Stimulated activated effector memory CD8-positive, alpha-beta T cell treated with anti-CD3 and anti-CD28 coated beads, Interleukin-12 subunit alpha, Interleukin-12 subunit beta, amount 100 ng/mL, for 72 hours (primary cell): ENCODE measurements at places on chromosomes 5 and 9.

DNA sequence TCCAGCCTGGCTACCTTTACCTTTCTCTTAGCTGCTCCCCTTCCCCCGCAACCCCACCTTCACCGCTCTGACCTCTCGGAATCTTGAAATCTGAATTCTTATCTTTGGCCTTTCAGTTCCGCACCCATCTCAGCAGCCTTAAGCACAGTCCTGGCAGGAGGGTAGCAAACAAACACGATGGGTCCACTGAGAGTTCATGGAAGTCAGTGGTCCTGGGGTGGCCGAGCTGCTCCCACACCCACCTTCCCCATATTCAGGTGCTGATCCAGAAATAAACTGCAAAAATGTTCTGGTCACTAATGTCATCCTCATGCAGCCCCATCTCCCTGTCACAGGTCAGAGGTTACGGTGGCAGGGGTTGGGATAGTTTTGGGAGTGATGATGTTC is 59.6 kb upstream of the TBC1D2 start:
- DNase-seq = no peak

DNA sequence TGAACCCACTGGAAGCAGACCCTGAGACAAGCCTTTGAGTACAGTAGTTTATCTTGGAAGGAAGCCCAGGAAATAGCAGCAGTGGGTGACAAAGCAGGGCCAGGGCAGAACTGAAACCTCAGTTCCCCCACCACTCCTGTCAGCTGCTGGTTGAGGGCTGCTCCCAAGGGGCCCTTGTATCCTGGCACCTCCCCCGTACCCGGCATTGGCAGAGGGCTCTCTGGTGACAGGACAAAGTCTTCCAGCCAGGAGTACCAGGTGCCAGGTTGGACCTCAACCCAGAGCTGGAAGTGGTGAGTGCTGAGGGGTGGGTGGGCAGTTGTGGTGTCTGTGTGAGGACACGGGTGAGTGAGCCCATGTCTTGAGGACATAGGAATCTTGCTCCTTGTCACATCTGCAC is 123.3 kb downstream of the PHF2 start:
- DNase-seq = peak; percentile 26

GRCh38 chr5:74013222-74013621 is 387.2 kb downstream of the ARHGEF28 start:
- no peak for DNase-seq

GRCh38 chr9:109139851-109140250 is 20.1 kb upstream of the TMEM245 start:
- no peak for DNase-seq

DNA sequence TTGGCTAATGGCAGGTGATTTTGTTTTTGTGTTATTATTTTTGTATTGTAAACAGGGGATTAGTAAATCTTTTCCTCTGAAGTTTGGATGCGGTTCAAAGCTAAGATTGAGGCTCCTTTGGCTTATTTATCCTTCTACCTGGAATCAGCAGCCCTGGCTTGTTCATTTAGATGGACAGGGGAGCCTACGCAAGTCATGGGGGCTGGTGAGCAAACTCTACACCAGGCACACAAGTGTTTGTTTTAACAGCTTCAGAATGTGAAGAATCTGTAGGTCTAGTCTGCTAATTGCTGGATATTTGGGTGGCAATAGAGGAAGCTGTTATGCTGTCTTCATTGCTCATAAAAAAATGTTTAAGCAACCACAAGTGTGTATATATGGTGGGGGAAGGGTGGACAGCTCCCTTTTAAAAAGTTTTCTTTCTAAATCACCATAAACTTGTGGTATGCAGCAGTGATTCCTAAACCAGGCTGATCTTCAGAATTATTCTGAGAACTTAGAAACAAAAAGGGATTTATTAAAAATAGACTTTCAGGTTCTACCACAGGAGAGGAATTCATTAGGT is 20.7 kb downstream of the ZNF462 start:
- no peak for DNase-seq

GRCh38 chr5:174793684-174794328 is 69.4 kb downstream of the MSX2 start:
- DNase-seq = peak; percentile 63

DNA sequence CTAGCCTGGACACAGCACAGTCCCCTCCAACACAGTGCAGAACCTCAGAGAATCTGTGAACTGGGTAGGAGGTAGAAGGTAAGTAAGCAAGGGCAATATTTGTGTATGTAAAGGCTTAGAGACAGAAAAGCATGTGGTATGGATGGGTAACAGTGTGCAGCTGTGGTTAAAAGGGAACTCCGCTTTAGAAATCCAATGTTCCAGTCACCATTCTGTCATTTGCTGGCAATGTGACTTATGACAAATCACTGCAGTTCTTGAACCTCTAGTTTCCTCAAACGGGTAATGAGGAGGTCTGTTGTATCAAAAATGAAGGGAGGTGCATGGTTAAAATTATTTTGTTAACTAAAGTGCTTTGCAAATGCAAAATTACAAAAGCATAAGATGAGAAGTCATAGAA is 125.5 kb upstream of the IFNE start:
- no peak for DNase-seq

DNA sequence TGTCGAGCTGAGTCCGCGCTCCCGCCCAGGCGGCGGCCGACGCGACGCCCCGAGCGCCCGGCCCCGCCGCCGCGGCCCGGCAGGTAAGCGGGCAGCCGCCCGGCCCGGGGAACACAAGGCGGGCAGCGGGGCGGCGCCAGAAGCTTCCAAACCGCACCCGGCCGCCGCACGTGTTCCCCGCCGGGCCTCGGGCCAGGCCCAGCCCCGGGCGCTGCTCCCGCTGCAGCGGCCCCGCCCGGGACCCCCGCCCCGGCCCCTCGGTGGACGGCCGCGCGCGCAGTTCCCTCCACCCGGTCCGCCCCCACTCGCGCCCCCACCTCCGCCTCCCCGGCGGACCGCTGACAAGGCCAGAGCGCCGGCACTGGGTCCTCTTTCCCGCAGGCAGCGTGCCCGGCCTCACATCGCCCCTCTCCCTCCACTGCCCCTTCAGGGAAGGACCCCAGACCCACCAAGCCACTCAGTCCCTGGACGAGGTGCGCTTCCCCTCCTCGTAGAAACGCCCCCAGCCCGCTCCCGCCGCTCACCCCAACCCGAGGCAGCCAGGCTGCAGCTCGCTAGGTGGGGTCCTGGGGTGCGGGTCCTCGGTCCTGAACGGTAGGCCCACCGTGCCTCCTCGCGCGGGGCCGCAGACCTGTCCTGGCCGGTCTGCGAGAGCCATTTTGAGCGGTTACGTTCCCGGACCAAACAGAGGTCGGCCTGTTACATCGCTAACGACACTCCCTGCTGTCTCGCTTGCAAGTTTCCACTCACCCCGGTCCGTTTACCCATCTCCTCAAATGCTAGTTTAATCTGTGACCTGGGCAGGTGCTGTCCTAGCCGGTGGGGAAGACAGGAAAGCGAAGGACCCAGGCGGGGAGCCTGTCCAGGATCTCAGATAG is 475 bp downstream of the WDR5 start:
- peak; percentile 8 for DNase-seq

DNA sequence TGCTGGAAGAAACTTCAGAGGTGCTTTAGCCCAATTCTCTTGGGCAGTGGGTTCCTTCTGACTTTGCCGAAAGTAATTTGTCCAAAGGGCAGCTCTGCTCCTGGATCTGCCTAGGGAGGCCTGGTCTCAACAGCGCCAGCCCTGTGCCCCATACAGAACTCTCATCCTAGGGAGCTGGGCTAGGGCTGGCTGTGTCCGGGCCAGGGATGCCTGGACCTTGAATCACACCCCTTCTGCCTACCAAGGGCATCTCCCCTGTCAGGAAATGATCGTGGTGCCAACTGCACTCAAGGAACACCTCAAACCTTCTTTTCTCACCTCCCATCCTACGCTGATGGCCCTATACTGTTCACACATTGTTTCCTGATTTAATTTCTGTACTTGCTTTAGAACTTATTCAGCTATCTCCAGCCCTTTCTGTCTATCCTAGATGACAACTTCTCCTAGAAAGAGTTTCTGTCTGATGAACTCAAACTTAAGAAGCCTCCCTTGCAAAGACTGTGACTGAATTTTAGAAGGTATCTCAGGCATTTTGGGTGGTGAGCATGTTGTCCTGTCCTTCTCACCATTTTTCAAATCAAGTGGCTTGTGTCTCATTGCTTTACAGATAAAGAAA is 37.4 kb upstream of the NFIB start:
- DNase-seq = no peak

GRCh38 chr5:130870691-130871090 is 294.4 kb downstream of the HINT1 start:
- DNase-seq = no peak

GRCh38 chr5:76363352-76364225 is 39.5 kb upstream of the IQGAP2 start:
- no peak for DNase-seq

- no peak for DNase-seq
These were observed 70.5 kb downstream of the ST8SIA4 start for GRCh38 chr5:100832252-100833230.
